ENCODE measurements at places on chromosomes 1 and 21. TPM values are rescaled to one million over a fixed set of nuclear protein-coding genes. Genes with fewer than 3 reads are reported as not detected.

GRCh38 chr1:91929250-91929649 is 20.0 kb upstream of the BRDT start:
- DNase-seq = no peak

- no peak for DNase-seq
These were observed 11.6 kb downstream of the SLC6A17 start for GRCh38 chr1:110161849-110162248.

Gene PFKL
- total RNA-seq = 40.0 TPM

Gene OR2L3
- total RNA-seq = not detected

- DNase-seq = no peak
These were observed 99.4 kb upstream of the C1orf87 start for GRCh38 chr1:60173006-60173405.

DNA sequence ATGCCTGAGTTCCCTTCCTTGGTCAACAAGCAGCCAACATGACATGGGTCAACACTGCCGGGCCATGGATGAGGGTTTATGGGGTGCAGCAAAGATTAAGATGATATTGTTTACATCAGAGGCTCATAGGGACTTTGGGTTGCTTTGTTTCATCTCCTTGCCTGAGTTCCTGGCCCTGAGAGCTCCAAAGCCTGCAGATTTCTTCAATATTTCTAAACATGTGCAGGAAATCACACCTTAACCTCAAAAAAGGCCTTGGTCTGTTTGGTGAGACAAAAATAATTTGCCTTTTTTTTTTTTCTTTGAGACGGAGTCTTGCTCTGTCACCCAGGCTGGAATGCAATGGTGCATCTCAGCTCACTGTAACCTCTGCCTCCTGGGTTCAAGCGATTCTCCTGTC is 876 bp downstream of the SLAMF8 start:
- DNase-seq = no peak

DNA sequence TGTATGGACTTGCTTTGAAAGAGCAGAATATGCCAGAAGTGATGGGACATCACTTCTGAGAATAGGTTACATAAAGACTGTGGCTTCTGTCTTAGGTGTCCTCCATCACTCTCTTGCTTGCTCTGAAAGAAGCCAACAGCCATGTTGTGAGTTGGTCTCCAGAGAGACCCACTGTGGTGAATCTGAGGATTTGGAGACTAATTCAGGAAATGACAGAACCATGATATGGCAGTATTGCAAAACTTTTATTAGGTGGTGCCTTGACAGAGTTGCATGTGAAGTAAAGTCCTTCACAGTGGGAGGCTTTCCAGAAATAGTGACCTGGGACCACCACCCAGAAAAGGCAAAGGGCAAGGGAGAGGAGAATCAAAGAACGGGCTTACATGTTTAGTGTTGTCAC is 628.6 kb downstream of the KCNT2 start:
- no peak for DNase-seq

- no peak for DNase-seq
These were observed 22.6 kb downstream of the PDXK start for GRCh38 chr21:43741423-43742096.

GRCh38 chr1:150876119-150876454 is 312 bp downstream of the ARNT start:
- DNase-seq = no peak

GRCh38 chr1:235075048-235075776 is 53.4 kb downstream of the TOMM20 start:
- DNase-seq = peak; percentile 70

Gene RXRG
- 0.32 TPM for total RNA-seq

DNA sequence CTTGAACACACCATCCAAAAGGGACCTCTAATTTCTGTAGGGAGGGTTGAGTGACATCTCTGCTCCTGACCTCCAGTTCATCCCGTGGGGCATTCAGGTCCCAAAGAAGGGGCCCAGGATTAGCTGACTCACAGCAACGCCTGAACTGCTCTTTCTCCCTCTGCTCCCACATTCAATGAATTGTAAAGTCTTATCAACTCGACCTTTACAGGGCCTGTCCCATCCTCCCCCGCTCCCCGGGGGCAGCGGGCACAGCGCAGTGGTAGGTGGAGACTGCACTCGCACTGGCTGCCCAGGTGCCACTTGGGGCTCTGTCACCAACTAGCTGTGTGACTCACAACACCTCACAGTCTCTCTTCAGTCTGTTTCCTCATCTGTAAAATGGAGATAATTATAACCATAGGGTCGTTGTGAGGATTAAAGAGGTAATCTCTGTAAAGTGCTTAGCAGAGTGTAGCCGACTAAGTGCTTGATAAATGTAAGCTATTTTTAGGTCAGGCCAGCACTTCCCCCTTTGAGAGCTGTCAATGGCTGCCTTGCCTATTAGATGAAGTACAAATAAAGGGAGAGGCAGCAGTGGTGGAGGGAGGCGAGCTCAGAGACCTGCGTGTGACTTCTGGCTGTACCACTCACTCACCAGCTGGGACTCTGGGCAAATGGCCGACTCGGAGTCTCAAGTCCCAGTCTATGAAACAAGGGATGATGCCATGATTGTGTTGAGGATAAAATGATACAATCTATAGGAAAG is 637 bp upstream of the MYBPHL start:
- DNase-seq = no peak

DNA sequence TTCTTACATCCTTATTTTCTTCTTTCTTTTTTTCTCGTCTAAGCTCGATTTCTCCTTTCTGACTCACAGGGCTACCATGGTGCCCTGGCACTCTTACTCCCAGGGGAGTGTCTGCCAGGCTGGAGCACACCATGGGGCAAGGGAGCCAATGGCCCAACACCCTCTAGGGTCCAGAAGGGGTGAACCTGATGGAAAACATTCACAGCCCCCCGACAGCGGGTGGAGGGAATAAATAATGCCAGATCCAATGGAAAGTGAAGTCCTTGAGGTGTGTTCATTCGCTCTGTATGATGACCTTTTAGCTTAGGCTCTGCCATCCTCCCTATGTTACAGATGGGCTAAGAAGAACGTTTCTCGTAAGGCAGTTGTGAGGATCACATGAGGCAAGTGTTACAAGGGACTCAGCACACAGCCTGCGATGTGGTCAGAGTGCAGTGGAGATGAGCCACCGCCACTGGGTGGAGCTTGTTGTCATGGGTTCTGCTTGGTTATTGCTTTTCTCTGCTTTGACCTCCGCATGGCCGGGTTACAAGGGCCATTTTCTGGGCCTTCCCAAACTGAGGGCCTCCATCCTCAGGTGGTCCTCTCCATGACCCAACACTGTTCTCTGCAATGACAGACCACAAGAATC is 3.5 kb upstream of the FCMR start:
- no peak for DNase-seq

Gene S100A8
- 19.0 TPM for total RNA-seq

GRCh38 chr21:35900539-35900938 is 159.8 kb downstream of the SETD4 start:
- no peak for DNase-seq

Gene TP53BP2
- 14.4 TPM for total RNA-seq

Gene HTR6
- not detected for total RNA-seq

GRCh38 chr1:231410036-231410612 is 12.0 kb downstream of the EGLN1 start:
- DNase-seq = no peak

- no peak for DNase-seq
These were observed 549.2 kb downstream of the NEGR1 start for GRCh38 chr1:71733121-71733520.

DNA sequence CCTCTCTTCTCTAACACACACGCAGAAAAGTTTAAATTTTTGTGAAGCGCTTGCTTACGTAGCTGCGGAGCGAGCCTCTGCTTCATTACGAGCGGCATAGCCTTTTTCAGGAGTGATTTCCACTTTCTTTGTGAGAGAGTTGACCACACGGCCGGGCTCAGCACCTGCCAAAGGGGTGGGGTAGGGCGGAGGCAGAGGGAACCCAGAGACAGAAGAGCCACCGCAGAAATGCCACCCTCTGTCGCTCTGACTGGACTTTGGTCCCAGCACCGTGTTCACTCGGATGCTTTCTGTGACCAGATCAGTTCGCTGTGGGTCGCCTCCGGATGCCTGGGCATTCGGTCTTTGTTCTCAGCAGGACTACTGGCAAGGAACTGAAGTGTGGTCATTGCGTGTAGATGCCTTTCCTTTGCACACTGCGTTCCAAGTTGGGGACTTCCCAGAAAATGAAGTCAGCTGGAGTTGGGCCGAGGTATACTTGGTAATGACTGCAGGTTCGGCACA is 883 bp downstream of the CHODL start:
- no peak for DNase-seq

GRCh38 chr1:183121609-183122008 is 64.5 kb upstream of the LAMC2 start:
- no peak for DNase-seq

GRCh38 chr1:67001682-67002425 is 52.1 kb downstream of the SLC35D1 start:
- DNase-seq = peak; percentile 34

Gene MAP3K6
- total RNA-seq = 4.7 TPM

Gene SFN
- 1.8 TPM for total RNA-seq

Gene OLFML3
- total RNA-seq = 21.5 TPM

Gene ALX3
- not detected for total RNA-seq

Measured in pancreas (tissue), 10 donors.